ENCODE measurements at places on chromosomes 2 and 18.

- no peak for DNase-seq
Measured at GRCh38 chr2:144986691-144987090, 466.8 kb upstream of the ZEB2 start.

- no peak for DNase-seq
Measured at GRCh38 chr2:37125416-37125815, 31.4 kb downstream of the EIF2AK2 start.

- DNase-seq, result no peak
Measured at GRCh38 chr2:236951830-236952475, 133.7 kb upstream of the COPS8 start.

DNA sequence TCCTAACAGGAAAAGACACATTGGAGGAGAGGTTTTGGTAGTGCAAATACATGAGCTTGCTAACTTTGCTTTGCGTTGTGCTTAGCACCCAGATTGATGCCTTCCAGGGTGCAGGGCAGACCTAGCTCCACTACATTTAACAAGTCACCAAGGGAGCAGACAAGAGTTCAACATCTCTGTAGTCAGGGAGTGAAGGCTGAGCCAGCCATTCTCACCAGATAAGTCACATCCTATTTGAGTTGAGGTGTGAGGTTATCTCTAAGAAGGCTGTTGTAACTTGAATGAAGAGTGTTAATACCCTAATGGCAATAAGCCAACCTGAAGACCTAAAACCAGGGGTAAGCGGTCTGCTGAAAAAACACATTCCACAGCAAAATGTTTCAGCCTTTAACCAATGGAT lies 69.6 kb upstream of the DSEL start:
- no peak for DNase-seq

GRCh38 chr2:220704810-220705209 lies 867.3 kb downstream of the EPHA4 start:
- no peak for DNase-seq

- DNase-seq, result no peak
Measured at GRCh38 chr18:22018366-22018765, 151.0 kb upstream of the GATA6 start.

DNA sequence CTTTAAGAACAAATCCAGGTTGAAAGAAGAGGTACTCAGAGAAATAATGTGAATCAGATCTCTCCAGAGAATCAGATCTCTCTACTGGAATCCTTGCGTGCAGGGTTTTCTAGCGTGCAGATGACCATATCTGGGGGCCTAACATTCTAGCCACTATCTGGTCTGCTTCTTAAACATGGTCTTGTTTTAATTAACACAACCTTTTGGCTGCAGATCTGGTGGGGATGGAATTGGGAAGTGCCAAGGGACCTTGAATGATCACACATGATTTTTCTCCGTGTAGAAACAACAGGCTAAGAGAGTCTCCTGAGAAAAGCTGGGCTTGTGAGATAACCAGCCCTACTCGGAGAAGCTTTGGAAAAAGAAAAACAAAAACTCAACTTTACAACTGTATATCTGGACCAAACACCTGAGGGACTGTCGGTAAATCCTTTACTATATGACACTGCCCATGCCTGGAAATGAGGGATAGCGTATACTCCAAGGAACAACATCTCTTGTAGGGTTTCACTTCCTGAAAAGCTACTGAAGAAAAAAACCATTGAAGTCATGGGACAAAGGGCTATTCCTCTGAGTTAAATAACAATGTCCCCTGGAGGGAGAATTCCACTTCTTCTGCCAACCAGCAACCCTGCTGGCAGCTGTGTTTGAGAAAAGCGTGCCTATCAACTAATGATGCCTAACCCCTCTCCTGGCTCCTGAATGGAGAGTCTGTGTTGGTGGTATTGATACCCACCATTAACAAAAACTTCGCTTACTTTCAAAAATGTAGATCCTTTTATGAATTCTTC lies 171.0 kb upstream of the REV1 start:
- no peak for DNase-seq

GRCh38 chr18:51078026-51078425 lies 48.0 kb downstream of the SMAD4 start:
- DNase-seq, result no peak

GRCh38 chr2:45945302-45945717 lies 293.8 kb downstream of the PRKCE start:
- DNase-seq, result no peak

GRCh38 chr2:234950730-234951663 lies 820 bp upstream of the SH3BP4 start:
- no peak for DNase-seq

GRCh38 chr2:108414256-108414876 lies 34.6 kb upstream of the GCC2 start:
- DNase-seq, result no peak

- DNase-seq, result no peak
Measured at GRCh38 chr2:203914546-203915182, 21.9 kb upstream of the ICOS start.

DNA sequence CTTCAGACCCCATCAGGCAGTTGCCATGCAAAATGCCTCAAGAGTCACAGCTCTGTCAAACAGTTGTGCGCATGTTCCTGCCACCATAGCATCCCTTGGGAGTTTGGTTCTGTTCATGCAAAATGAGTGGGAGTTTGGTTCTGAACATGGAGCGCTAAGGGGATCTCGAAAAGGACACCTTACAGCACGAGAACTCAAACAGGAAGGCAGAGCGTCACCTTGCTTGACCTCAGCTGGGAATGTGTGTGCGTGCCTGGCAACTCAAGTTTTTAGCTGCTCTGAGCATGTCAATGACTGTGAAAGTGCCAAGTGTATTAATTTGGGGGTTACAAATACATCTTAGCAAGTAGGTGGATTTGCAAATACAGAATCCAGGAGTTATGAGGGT lies 16.6 kb downstream of the MALL start:
- no peak for DNase-seq

GRCh38 chr2:158970241-158970751 lies 1.9 kb downstream of the TANC1 start:
- no peak for DNase-seq

DNA sequence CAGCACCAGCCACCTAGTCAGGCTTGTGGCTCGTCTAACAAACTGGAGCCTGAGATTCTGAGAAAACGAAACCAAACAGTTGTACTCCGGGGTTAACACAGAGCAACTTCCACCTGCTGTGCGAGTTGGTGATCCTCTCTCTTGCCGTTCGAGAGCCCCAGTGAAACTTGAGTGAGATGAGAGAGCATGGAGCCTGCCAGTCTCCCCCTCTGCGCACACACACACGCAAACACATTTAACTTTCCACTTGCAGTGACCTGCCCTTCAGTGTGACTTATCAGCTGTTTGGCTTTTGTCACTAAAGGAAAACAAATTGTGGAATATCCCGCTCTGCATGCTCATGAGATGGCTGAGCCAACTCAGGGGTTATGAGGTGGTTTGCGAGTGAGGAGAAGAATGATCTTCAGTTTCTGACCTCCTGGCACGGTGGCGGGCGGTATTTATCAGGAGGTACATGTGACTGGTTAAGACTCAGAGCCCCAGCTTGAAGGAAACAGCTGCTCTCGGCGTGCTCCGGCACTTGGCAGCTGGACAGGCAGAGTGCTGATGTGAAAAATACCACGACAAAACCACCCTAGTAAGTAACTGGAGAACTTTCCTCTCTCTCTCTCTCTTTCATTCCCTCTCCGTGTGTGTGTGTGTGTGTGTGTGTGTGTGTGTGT lies at the start of gene RASGRP3:
Gene RASGRP3, plus strand, starts transcription at position 519 of the 662 bp plus-strand sequence. CDS start 38,488 bp downstream, outside the sequence.
- DNase-seq, result peak; percentile 39

DNA sequence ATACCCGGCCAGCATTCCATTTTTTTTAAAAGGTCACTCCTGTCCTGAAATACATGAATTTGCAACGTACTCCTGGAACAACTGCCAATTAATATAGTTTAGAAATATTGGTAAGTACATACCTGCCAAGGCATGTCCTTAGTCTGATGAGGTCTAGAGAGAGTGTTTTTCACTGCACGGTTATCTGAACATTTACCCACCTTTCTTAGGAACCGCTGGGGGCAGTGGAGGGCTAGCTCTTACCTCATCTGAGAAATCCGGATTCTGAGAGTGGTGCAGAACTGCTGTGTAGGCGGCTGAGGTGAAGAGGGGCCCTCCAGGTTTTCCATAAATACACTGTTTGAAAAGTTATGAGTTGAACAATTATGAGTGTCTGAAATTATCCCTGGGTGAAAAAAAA lies 133.1 kb upstream of the CCDC195 start:
- no peak for DNase-seq

DNA sequence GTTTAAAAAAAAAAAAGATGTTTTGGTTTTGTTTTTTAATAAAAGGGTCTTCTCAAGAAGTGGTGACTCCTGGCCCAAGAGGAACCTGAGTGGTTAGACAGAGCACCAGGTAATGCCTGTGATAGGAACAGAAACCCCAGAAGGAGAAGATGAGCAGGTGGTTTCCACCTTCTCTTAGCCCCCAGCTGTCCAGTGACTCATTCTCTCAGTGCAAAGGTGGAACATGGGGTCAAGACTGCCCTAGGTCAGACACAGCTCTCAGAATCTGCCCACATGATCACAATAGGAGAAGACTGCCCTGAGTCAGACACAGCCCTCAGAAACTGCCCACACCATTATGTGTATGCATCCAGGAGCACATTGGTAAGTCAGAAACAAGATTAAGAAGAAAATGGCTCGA lies 61.8 kb downstream of the TBC1D8 start:
- DNase-seq, result no peak

DNA sequence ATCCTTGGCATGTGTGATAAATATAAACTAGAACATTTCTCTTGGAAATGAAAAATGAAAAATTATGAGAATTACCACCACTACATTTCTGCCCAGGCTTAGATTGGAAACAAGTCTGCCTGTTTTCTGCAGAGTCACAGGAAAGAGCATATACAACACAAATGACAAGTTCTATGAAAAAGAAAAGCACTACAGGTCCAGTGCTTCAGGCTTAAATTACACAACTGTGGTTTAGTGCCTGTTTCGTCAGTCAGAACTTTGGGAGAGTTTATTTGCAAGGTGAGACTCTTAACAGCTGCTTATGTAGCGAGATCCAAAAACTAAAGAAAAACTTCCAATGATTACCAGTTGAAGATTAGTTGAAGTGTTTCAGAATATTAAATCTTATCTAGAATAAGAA lies 68.9 kb downstream of the RTN4 start:
- DNase-seq, result no peak

- no peak for DNase-seq
Measured at GRCh38 chr2:61431345-61431744, 39.5 kb downstream of the USP34 start.

DNA sequence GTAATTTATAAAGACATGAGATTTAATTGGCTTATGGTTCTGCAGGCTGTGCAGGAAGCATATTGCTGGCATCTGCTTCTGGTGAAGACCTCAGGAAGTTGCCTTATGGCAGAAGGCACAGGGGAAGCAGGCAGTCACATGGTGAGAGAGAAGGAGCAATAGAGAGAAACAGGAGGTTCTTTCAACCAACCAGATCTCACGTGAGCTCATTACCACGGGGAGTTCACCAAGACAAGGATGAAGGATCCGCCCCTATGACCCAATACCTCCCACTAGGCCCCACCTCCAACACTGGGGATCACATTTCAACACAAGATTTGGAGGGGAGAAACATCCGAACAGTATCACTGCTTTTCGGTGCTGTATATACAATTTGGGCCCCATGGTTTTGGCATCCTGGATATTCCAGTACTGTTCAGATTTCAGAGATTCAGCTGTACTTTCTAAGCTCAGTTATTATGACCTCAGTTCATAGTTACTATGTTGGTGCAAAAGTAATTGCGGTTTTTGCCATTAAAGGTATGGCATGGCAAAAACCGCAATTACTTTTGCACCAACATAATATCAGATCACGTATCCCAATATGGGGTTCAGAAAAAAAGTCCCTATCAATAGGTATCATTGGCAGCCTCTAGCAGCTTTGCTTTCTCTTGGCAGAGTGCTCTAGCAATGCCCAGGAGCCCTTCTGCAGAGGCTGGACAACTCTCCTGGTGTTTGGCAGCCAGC lies 189.6 kb upstream of the SIX3 start:
- no peak for DNase-seq

GRCh38 chr2:237742614-237743013 lies 56.0 kb upstream of the RBM44 start:
- no peak for DNase-seq

- no peak for DNase-seq
Measured at GRCh38 chr2:10283106-10284062, 19.3 kb upstream of the HPCAL1 start.

DNA sequence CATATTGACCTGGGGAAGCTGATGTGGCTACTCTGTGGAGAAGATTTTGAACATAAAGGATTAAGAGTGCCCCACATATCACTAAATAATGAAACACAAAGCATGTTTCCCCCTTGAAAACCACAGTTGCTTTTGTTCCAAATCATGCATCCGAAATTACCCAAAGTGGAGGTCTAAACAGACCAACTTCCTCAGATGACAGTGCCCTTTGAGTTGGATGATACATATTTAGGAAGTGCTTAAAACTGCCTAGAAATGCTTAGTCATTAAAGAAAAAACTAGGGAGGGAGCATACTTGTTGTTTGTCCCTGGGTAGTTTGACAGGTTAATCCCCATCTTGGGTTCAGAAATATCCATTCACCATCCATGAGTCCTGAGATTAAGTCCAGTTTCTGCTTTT lies 1070.3 kb downstream of the SUCLG1 start:
- DNase-seq, result no peak

DNA sequence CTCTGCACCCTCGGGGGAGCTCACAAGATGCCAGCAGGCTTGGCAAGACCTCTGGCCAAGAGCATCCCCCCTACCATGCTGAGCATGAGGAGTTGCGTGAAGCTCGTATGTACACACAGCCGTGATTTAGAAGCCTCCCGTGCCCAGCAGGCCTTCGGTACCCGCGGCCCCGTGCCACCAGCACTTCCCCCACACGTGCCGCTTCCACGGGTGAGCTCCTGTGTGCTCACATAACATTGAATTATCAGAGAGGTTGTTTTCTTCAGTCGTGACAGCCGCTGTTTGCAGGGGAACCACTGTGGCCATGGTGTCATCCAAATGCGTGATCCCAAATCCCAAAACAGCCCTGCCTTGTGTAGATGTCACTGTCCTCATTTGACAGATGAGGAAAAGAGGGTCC lies 53.2 kb downstream of the GBX2 start:
- DNase-seq, result no peak

DNA sequence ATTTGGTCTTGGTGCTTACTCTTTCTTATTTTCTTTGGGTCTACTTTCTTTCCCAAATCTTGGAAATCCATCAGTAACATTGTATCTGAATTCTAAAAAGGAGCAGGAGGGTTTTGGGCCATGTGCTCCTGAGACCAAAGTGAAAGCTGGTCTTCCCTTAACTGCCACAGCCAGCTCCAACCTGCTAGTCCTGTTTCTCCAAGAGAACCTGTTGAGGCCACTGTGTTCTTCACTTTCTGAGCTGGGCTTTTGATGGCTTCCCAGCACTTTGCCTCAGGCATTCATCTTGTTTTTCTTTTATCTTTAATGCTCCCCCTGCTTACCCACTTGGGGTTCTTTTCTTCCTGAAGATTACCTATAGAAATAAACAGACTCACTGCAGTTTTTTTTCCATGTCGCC lies 53.3 kb downstream of the ARHGAP28 start:
- no peak for DNase-seq

- DNase-seq, result no peak
Measured at GRCh38 chr2:223586261-223586660, 15.9 kb downstream of the SCG2 start.
